ENCODE measurements at places on chromosomes 5 and 9.
A peak's percentile ranks its signal among the peaks of the same experiment; 100 is the strongest.

DNA sequence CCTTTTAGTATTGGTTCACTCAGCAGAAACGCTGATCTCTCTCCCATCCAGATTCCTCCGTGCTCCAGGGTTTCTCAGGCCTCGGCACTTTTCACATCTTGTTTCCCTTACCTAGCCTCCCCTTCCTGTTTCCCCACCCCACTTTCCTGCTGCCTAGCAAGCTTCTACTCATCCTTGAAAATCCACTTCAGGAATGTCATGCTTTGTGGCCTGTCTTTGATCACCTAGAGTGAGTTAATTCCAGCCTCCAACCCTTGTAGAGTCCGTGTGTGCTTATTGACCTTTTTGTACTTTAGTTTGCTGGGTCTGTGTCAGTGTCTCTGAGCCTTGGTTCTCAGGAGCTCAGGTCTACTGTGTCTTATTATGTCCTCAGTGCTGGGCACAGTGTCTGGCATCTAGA lies 116.6 kb downstream of the AOPEP start:
- H3K36me3 ChIP-seq = no peaks in the 10 kb centered on the region
- H3K27ac ChIP-seq = no peak overlapping the region
- H3K4me3 ChIP-seq = no peak overlapping the region
- no peaks in the 10 kb centered on the region for H3K27me3 ChIP-seq
- no peak for DNase-seq

GRCh38 chr9:126111556-126111955 lies 215.1 kb upstream of the MVB12B start:
- H3K27me3 ChIP-seq = no peaks in the 10 kb centered on the region
- H3K36me3 ChIP-seq = no peaks in the 10 kb centered on the region
- H3K4me1 ChIP-seq = no peaks in the 10 kb centered on the region
- DNase-seq = no peak
- H3K4me3 ChIP-seq = no peak overlapping the region

- no peak for DNase-seq
- no peaks in the 10 kb centered on the region for H3K4me1 ChIP-seq
- no peaks in the 10 kb centered on the region for H3K36me3 ChIP-seq
- no peak overlapping the region for H3K27ac ChIP-seq
Observed at GRCh38 chr5:24510523-24510988, 134.2 kb downstream of the CDH10 start.

- DNase-seq = no peak
- no peak overlapping the region for H3K4me3 ChIP-seq
- no peaks in the 10 kb centered on the region for H3K27me3 ChIP-seq
- no peak overlapping the region for H3K27ac ChIP-seq
- H3K4me1 ChIP-seq = peaks cover 5% of the 10 kb centered on the region
Observed at GRCh38 chr9:33437205-33437604, 10.2 kb downstream of the AQP3 start.

DNA sequence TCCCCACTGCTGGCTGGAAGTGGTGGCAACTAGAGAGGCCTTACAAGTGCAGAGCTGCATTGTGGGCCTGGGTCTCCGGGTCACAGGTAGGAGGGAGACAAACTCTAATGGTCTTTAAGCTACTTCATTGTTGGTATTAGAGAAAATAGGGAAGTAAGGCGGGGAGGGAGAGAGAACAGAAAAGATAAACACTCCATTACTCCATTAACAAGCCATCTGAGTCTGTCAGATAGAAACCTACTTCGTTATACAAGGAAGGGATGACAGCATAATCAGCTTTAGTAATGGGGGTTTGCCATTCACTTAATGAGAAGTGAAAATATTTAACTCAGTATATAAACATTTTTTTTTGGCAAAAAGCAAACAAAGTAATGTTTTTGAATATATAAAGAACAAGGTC lies 107.4 kb downstream of the TLE1 start:
- H3K36me3 ChIP-seq = no peaks in the 10 kb centered on the region
- DNase-seq = no peak
- no peaks in the 10 kb centered on the region for H3K4me1 ChIP-seq
- no peak overlapping the region for H3K4me3 ChIP-seq
- H3K27ac ChIP-seq = no peak overlapping the region
- H3K27me3 ChIP-seq = no peaks in the 10 kb centered on the region

DNA sequence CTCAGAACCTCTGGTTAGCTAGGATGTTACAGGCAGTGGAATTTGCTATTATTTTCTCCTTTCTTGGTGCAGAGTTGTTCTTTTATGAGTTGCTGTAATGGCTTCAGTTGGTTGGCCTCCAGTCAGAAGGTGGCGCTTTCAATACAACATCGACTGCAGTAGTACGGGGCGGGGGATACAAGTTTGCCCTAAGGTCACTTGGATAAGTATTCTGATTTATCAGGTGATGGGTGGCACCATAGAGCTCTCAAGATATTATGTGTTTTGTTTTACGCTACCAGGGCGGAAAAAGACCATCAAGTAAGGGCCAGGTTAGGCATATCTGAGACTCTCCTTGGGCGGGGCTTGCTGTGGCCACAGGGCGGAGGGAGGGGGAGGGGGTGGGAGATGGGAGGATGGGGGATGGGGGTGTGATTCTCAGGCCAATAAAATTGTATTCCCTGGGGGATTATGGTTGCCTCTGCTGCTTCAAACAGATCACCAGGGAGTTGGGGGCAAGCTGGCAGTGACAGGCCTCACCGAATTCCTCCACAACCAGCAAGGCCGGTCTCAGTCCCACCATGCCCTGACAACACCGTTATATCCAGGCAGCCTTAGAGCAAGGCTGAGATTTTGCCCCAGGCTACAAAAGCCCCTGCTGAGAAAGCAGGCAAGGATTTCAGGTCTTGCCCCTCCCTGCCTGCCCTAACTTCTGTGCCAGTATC lies 15.9 kb upstream of the RNF38 start:
- H3K36me3 ChIP-seq = no peaks in the 10 kb centered on the region
- H3K4me1 ChIP-seq = no peaks in the 10 kb centered on the region
- no peak overlapping the region for H3K27ac ChIP-seq
- no peak overlapping the region for H3K4me3 ChIP-seq
- H3K27me3 ChIP-seq = no peaks in the 10 kb centered on the region

DNA sequence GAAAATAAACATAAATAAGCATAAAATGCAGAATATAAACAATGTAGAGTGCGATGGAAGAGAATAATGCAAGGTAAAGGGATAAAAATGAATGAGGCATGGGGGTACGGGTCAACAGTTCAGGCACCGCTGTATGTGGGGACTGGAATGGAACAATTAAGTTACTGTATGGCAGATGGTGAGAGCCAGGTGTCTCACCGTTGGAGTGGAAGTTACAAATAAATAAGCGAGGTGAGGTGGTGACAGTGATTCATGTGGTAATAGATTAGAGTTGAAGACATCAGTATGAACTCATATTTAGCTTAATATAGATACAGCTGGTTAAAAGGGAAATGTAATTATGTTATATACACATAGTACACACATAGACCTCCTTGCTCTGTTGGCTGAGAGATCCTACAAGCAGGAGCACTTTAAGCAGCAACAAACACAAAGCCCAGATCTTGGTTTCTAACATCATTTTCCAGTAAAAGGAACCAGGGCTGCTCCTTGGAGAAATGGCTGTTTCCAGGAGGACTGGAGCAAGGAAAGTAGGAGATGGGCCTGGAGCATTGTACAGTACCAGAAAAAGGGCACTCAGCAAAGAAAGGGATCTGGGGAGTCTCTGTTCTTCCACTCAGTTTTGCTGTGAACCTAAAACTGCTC lies 2.4 kb upstream of the OMD start:
- peaks cover 42% of the 10 kb centered on the region for H3K4me1 ChIP-seq
- no peak overlapping the region for H3K4me3 ChIP-seq
- no peaks in the 10 kb centered on the region for H3K36me3 ChIP-seq
- 0 out of 2 replicates have a peak overlapping the region, but pooled peaks have one; percentile 27 for H3K27ac ChIP-seq

DNA sequence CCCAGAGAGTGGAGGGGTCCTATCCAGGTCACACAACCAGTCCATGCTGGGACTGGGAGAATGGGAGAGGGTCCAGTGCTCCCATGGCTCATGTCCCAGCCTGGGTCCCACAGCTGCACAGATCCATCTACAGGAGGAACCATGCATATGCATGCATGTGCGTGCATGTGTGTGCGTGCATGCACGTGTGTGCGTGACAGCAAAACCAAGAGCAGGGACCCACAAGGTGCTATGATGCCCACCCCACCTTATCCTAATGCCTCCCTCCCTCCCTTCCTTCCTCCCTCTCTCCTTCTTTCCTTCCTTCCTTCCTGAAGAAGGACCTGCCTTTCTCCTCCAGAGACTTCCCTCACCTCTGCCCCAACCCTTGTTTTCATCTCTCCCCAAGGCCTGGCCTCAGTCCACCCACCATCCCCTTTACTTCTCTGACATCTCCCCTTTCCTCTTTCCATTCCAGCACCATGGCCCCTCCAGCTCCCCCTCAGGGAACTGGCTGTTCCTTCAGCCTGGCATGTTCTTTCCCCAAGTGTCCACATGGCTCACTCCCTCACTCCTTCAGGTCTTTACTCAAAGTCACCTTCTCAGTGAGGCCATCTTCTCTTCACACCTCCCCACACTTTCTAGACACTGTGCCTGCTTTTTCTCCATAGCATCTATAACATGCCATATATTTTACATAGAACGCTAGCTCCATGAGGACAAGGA lies 21.8 kb downstream of the AQP7 start:
- no peaks in the 10 kb centered on the region for H3K27me3 ChIP-seq
- no peak overlapping the region for H3K4me3 ChIP-seq
- H3K27ac ChIP-seq = no peak overlapping the region
- H3K36me3 ChIP-seq = no peaks in the 10 kb centered on the region

DNA sequence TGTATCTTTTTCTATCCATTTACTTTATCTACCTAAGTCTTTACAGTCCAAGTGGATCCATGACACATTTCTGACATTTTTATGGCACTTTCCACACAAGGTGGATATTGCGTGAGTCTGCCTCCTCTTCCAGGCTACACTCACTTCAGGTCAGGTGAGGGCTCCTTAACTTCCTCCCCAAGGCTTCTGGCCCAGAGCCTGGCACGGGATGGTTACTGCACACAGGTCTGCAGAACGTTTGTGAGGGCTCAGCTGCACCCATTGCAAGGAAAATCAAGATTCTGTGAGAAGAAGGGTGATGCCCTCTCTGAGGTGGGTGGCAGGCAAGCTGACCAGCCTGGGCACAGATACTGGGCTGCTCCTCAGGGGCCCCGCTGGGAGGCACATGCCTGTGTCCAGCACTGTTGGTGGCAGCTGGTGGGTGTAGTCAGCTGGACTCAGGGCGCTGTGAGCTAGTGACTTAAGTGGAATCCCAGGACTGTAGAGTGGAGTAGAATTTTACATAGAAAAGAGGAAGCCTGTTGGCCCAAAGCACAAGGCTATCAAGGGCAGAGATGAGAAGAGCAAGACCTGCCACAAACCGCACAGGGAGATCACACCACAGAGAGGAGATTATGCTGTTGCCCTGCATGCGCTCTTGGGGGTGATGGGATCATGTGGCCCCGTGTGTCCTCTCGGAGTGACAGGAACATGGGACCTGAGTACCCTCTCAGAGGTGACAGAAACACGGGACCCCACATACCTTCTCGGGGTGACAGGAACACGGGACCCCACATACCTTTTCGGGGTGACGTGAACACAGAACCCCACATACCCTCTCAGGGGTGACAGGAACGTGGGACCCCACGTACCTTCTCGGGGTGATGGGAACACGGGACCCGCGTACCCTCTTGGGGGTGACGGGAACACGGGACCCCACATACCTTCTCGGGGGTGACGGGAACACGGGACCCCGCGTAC lies 21.3 kb downstream of the AHRR start:
- H3K27me3 ChIP-seq = no peaks in the 10 kb centered on the region
- H3K27ac ChIP-seq = no peak overlapping the region
- DNase-seq = no peak
- H3K4me1 ChIP-seq = peaks cover 21% of the 10 kb centered on the region

- DNase-seq = no peak
- H3K27ac ChIP-seq = no peak overlapping the region
- no peaks in the 10 kb centered on the region for H3K4me1 ChIP-seq
- no peak overlapping the region for H3K4me3 ChIP-seq
- no peaks in the 10 kb centered on the region for H3K36me3 ChIP-seq
Observed at GRCh38 chr9:107472581-107473340, 16.8 kb downstream of the KLF4 start.

GRCh38 chr9:131402073-131402472 lies 8.2 kb downstream of the PRRC2B start:
- no peak for DNase-seq
- no peaks in the 10 kb centered on the region for H3K27me3 ChIP-seq
- peaks cover 29% of the 10 kb centered on the region for H3K36me3 ChIP-seq
- peaks cover 14% of the 10 kb centered on the region for H3K4me1 ChIP-seq
- no peak overlapping the region for H3K27ac ChIP-seq
- H3K4me3 ChIP-seq = no peak overlapping the region

DNA sequence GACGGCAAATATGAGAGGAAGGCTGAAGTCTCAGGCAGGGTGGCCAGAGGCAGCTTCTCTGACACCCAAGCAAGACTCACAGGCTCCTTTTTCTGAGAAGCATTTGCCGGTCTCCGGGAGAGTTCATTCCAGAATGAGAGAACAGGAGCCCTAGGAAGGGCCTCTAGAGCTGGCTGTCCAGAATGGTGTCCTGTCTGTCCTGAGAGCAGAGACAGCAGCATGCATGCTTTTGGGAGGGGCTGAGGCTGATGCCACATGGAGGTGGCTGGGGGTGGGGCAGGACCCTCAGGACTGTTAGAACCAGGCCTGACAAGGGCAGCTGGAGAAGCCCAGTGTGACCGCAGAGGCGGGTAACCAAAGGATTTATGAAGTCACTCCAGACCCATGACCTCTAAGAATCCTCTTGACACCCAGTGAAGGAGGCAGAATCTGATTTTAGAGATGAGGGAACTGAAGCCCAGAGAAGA lies 60.0 kb downstream of the SHB start:
- no peak for DNase-seq
- peaks cover 100% of the 10 kb centered on the region for H3K4me1 ChIP-seq
- H3K36me3 ChIP-seq = no peaks in the 10 kb centered on the region
- H3K27ac ChIP-seq = peak overlapping the region; percentile 99

GRCh38 chr5:170302653-170303501 lies 5.3 kb upstream of the LCP2 start:
- no peaks in the 10 kb centered on the region for H3K27me3 ChIP-seq
- peaks cover 43% of the 10 kb centered on the region for H3K4me1 ChIP-seq
- no peak overlapping the region for H3K27ac ChIP-seq
- DNase-seq = peak; percentile 75
- H3K4me3 ChIP-seq = peak overlapping the region; percentile 40

GRCh38 chr9:133458643-133459312 lies 1.0 kb upstream of the CACFD1 start:
- no peak for DNase-seq
- H3K27ac ChIP-seq = no peak overlapping the region
- H3K36me3 ChIP-seq = no peaks in the 10 kb centered on the region
- H3K27me3 ChIP-seq = no peaks in the 10 kb centered on the region
- H3K4me3 ChIP-seq = peak overlapping the region; percentile 77
- H3K4me1 ChIP-seq = peaks cover 23% of the 10 kb centered on the region
